Non-pigmented ciliary epithelial cell (primary cell): ENCODE measurements at places on chromosomes 16 and 17.

DNA sequence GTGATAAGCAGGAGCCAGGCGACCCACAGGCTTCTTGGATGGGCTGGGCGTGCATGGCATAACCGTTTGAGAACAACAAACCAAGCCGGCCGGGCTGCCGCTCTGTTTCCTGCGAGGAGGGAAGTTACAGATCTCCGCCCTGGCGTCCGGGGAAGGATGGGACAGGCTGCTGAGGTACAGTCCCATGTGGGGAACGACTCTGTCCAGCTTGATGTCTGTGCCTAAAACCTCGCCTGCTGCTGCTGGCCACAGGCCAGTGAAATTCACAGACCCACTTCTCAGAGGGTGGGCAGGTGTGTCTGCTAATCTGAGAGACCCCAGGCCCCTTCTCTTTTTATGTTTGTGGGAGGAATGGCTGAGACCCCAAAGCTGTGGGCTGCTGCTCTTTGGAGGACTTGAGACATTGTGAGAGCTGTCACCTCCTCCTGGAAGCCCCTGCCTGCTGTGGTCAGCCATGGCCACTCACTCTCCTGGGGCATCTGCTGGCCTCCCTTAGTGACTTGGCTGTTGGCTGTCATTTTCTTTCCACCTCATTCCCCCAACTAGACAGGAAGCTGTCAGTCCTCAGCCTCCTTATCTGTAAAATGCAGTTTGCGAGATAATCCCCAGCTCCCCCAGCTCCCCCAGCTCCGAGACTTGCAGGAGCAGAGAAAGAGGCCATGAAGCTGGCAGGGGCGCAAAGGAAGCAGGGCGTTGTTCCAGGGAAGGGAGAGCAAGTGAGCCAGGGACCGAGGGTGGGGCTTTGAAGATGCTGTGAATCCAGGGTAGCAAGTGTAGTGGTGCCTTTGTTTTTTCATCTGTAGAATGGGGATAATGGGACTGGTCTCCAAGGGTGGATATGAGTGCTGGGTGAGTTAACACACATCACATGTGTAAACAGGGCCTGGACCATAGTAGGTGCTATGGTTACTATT lies 51.0 kb downstream of the CMIP start:
- DNase-seq: no peak

DNA sequence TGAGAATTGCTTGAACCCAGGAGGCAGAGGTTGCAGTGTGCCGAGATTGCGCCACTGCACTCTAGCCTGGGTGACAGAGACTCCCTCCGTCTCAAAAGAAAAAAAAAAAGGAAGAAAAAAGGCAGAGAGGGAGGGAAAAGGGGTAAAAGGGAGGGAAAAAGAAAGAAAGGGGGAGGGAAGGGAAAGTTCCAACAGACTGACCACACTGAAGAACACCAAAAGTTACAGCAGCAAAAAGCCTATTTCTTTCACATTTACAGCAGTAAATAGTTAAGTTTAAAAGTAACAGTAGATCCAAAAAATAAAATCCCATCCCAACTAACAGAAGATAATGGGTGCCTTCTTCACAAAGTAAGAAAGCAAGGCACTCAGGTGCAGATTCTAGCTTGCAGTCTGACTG lies 36.9 kb upstream of the C17orf78 start:
- DNase-seq: no peak

GRCh38 chr16:11914210-11915113 lies 1.3 kb downstream of the GSPT1 start:
- no peak for DNase-seq

- no peak for DNase-seq
Measured at GRCh38 chr17:29133121-29133713, 47.0 kb downstream of the MYO18A start.

DNA sequence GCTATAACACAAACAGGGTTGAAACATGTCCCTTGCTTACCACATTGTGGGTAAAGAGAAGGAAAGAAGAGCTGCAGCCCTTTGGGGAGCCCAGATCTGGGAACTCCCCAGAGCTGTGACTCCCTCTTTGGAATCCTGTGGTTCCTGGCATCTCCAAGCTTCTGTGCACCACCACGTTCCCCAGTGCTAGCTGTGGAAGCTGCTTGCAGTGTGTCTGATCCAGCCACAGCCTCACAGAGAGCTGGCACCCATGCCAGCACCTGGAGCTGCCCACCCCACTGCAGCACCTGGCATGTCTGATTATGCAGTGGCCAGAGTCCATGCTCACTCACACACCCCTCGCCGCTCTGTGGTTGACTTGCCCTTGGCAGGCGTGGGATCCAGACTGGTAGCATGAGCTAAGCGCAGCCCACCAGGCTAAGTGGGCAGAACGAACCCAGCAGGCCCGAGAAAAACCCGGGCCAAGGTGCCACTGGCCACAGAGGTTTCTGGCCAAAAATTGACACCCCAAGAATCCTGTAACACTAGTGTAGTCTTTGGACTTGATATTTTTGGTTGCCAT lies 252.6 kb upstream of the KCNJ16 start:
- DNase-seq: no peak
